ENCODE measurements at places on chromosomes 1 and 21.

DNA sequence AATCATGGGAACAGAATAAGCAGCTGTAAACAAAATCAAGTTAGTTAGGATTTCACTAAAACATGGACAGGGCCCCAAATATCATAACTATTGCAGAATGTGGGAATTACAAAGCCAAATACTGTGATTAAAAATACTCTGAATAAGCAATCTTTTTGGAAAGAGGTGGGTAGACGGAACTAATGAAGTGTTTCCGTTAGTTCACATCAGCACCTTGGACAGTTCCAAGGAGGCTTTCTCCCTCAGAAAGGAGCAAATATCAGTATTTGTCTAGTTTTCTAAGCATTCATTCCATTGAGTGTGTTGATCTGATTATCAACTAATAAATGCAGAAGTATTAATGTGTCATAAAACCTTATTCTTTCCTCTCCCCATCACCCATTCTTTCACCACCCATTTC, 97.4 kb downstream of the FAM78B start:
- H3K4me3 ChIP-seq, result no peak overlapping the region
- no peaks in the 10 kb centered on the region for H3K27me3 ChIP-seq
- H3K4me1 ChIP-seq, result no peaks in the 10 kb centered on the region
- no peaks in the 10 kb centered on the region for H3K36me3 ChIP-seq
- H3K27ac ChIP-seq, result no peak overlapping the region

DNA sequence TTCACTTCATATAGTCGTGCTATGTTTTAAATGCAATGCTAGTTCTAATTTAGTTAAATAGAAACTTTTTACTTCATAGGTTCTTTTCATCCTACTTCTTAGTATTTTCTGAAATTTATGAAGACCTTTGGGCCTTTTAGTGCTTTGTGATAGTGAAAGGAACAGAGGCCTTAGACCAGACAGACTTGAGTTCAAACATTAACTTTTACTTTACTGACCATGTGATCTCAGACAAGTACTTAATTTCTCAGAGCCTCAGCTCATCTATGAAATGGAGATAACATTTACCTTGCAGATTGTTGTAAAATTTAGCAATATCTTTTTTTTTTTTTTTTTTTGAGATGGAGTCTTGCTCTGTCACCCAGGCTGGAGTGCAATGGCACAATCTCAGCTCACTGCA, 57.5 kb downstream of the AK5 start:
- H3K27me3 ChIP-seq, result no peaks in the 10 kb centered on the region
- H3K4me3 ChIP-seq, result no peak overlapping the region
- no peak overlapping the region for H3K27ac ChIP-seq
- no peaks in the 10 kb centered on the region for H3K36me3 ChIP-seq
- no peaks in the 10 kb centered on the region for H3K4me1 ChIP-seq

GRCh38 chr1:209645574-209646452, 6.4 kb downstream of the LAMB3 start:
- DNase-seq, result no peak
- H3K4me1 ChIP-seq, result peaks cover 38% of the 10 kb centered on the region
- peaks cover 94% of the 10 kb centered on the region for H3K36me3 ChIP-seq
- peak overlapping the region; percentile 94 for H3K27ac ChIP-seq
- no peaks in the 10 kb centered on the region for H3K27me3 ChIP-seq

DNA sequence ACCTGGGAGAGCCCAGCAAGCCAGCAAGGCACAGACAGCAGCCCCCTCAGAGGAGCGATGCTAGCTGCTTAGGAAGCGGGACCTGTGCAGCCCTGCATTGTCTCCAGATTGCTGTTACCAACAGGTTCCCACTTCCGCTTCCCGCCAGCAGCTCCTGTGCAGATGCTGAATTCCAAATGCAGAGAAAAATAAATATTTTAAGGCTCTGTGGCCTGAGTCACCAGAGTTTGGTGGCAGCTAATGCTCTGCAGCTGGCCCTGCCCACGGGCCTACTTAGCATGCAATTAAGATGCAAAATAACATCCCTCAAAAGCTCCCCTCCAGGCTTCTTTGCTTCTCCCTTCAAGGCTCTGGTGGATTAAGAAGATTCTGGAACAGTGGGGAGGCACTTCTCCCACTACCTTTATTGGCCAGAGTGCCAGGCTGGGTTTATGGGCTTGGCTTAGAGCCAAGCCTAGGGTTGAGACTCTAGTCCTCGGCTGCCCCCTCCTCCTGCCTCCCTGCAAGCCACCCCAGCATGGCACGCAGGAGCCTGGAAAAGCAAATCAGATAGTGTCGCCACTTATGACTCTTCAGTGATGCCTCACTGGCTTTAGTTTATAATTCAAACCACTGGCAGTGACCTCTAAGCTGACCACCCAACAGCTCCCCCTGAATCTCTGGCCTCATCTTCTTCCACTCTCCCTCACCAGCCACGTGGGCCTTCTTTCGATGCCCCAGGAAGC, 207.1 kb upstream of the ZC3H12A start:
- no peak overlapping the region for H3K27ac ChIP-seq
- DNase-seq, result no peak
- no peaks in the 10 kb centered on the region for H3K36me3 ChIP-seq
- H3K27me3 ChIP-seq, result no peaks in the 10 kb centered on the region
- H3K4me3 ChIP-seq, result no peak overlapping the region

DNA sequence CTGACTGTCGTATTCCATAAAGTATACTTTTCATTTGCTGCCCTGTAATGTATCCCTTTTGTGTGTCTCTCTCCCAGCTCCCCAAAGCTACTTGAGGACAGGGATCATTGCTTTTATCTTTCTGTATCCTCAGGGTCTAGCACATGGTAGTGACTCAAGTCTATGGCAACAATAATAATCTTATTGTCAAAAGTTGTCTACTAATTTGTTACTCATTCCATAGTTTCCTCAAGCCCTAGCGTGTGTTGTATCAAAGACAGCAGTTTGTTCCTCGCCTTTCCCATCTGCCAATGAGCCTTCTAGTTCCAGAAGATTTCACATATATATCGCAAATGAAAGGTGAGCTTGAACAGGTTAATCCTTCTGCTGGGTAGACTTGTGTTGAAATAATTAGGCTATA, 9.8 kb upstream of the SLC30A1 start:
- no peak for DNase-seq
- H3K4me3 ChIP-seq, result no peak overlapping the region
- no peak overlapping the region for H3K27ac ChIP-seq
- no peaks in the 10 kb centered on the region for H3K27me3 ChIP-seq
- H3K4me1 ChIP-seq, result no peaks in the 10 kb centered on the region

DNA sequence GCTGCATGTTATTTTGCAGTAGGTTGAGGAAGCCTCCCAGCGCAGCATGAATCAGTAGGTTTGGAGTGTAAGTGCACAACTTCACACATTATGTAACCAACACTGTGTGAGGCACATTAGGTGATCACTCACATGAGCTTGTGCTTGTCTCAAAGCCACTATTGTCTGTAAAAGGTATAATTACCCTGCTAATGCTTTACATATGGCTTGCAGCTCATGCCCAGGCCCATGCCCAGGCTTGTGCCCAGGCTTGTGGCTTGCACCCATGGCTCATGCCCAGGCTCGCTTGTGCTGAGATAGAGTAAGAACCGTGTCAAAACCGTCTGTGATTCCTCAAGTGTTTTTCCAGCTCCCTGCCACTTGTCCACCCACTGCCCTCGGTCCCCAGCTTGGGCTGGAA, 596.3 kb downstream of the LTN1 start:
- no peak for DNase-seq
- H3K36me3 ChIP-seq, result no peaks in the 10 kb centered on the region
- H3K4me3 ChIP-seq, result no peak overlapping the region
- H3K4me1 ChIP-seq, result peaks cover 11% of the 10 kb centered on the region
- no peak overlapping the region for H3K27ac ChIP-seq
- no peaks in the 10 kb centered on the region for H3K27me3 ChIP-seq

DNA sequence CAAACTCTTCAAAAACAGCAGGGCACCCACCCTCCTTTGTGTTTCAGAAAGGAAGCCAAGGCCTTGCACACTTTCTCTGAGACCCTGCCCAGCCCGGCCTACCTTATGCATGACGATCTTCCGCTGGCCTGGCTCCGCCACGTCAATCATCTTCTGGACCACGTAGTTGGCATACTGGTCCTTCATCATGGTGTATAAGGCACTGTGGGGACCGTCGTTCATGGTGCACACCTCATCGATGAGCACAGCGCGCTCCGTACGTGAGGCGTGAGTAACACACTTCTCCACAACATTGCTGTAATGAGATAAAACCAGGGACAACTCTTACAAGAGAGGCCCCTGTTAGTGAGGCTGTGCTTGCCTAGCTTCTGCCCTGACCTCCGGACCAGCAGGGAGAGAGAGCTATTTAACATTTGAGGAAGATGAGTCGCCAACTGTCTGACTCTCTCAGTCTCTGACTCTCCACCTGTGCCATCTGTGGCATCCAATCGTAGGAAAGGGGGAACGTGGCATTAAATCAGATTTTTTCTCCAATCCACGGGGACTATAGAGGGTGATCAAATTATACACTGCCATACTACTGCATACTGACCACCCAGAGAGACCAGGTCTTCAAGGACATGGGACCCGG, 28.1 kb upstream of the SDC3 start:
- DNase-seq, result no peak
- H3K27ac ChIP-seq, result no peak overlapping the region
- no peaks in the 10 kb centered on the region for H3K27me3 ChIP-seq
- H3K4me3 ChIP-seq, result no peak overlapping the region

DNA sequence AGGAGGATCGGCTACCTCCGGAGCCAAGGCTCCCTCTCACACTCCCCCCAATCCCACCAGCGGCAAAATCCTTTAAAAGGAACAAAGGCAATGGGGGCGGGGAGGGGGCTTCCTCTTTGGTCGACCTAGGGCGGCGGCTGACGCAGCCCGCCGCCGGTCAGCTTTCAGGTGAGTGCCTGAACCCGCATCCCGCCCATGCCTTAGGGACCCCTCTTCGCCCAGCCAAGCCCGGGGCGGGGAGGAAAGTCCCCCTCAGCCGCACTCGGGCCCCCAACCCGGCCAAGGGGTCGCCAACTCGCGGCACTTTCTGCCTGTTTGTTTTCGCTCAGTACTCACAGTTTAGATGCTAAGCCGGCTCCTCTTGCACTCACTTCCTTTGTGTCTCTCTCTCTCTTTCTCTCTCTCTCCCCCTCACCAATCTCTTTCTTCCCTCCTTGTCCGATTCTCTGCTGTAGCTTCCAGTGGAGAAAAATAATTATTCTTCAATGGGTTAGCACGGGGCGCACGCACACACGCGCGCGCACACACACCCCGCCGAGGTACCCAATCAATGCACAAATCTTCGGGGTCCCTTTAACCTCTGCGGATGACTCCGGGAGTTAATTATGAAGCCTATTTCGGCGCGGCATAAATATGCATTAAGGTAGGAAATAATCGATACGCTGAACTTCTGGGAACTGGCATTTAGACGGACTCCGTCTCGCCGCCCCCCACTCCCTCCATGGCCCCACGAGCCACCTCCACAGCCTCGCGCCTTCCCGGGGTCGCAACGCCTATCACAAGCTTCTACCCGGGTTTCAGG, at the start of gene BLACAT1:
Gene BLACAT1, minus strand, starts transcription at position 465 of the 802 bp plus-strand sequence.
- no peaks in the 10 kb centered on the region for H3K36me3 ChIP-seq
- peaks cover 36% of the 10 kb centered on the region for H3K27me3 ChIP-seq
- H3K4me3 ChIP-seq, result peak within 1 kb of the TSS; percentile 23
- DNase-seq, result no peak

GRCh38 chr1:234758851-234759250, 148.9 kb upstream of the IRF2BP2 start:
- no peak overlapping the region for H3K27ac ChIP-seq
- no peaks in the 10 kb centered on the region for H3K27me3 ChIP-seq
- H3K4me1 ChIP-seq, result no peaks in the 10 kb centered on the region
- H3K36me3 ChIP-seq, result no peaks in the 10 kb centered on the region
- no peak overlapping the region for H3K4me3 ChIP-seq
- no peak for DNase-seq

DNA sequence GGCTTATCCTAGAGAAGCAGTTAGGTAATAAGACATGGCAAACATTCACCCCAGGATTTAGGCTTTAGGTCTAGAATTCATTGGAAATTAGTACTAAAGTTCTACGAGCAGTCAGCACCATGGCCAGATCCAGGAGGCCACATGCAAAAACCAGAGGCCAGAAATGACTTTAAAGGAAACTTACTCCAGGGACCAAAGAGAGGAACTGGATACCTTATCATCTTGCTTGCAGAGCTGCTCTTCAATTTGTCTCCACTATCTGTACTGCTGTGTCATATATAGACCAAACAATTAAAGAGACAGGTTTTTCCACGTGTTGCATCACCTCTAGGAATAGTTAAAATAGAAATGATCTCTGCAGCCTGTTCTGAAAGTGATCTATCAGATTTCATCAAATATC, 127.8 kb downstream of the LMX1A start:
- no peak overlapping the region for H3K4me3 ChIP-seq
- no peaks in the 10 kb centered on the region for H3K36me3 ChIP-seq
- H3K27ac ChIP-seq, result no peak overlapping the region
- H3K27me3 ChIP-seq, result peaks cover 3% of the 10 kb centered on the region
- no peaks in the 10 kb centered on the region for H3K4me1 ChIP-seq

GRCh38 chr1:156740741-156741480, at the start of gene MRPL24:
TSS of gene MRPL24 (minus strand) at chr1:156741088. CDS start at chr1:156738704, 2,384 bp downstream.
- H3K36me3 ChIP-seq, result peaks cover 57% of the 10 kb centered on the region
- no peaks in the 10 kb centered on the region for H3K27me3 ChIP-seq
- H3K27ac ChIP-seq, result peak within 1 kb of the TSS; percentile 64
- peaks cover under 1% of the 10 kb centered on the region for H3K4me1 ChIP-seq
- peak within 1 kb of the TSS; percentile 48 for H3K4me3 ChIP-seq

DNA sequence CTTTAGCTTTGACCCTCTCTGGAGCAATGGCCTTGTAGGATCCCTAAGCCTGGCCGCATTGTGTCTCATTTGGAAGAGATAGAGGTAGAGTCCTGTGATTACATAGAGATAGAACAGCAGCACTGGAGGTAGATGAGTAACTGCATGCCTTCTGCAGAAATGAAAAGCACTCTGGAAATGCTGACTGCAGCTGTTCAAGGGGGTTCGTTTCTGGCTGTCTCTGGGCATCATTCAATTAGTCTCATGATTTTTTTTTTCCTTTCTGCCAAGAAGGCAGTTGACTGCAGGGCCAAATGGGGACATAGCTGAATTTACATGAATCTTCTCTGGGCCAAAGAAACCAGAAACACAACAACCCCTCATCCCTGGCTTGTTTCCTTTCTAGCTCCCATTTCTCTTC, 28.1 kb upstream of the SNX27 start:
- peaks cover 45% of the 10 kb centered on the region for H3K36me3 ChIP-seq
- peaks cover 41% of the 10 kb centered on the region for H3K4me1 ChIP-seq
- no peaks in the 10 kb centered on the region for H3K27me3 ChIP-seq
- DNase-seq, result no peak
- peak overlapping the region; percentile 83 for H3K27ac ChIP-seq

DNA sequence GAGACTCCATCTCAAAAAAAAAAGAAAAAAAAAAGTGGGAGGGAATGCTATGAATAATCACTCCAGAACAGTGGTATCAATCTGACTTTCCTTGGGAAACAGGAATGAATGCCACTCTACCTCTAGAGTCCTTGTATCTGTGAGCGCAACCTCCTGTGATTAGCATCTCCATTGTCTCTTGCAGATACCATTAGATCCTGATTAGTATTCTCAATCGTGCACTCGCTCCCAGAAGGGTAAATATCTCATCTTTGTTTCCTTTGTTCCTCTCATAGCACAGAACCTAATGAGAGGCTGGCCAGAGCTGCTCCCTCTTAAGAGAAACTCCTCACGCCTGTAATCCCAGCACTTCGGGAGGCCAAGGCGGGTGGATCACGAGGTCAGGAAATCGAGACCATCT, 184.4 kb upstream of the KCNK2 start:
- H3K36me3 ChIP-seq, result no peaks in the 10 kb centered on the region
- peaks cover 21% of the 10 kb centered on the region for H3K4me1 ChIP-seq
- DNase-seq, result no peak
- no peaks in the 10 kb centered on the region for H3K27me3 ChIP-seq
- no peak overlapping the region for H3K4me3 ChIP-seq
- no peak overlapping the region for H3K27ac ChIP-seq
